Peyer's patch (tissue), 4 donors: ENCODE measurements at places on chromosomes 12 and 14. TPM values are rescaled to one million over a fixed set of nuclear protein-coding genes. Genes with fewer than 3 reads are reported as not detected.

Gene ADAM20
- 0.83 TPM for total RNA-seq

Gene ANO4
- not detected for total RNA-seq

Gene CIDEB
- 177 TPM for total RNA-seq

Gene MIP
- total RNA-seq = not detected

Gene PPP1R1A
- total RNA-seq = 1.5 TPM

Gene MUCL1
- total RNA-seq = not detected

Gene HPD
- not detected for total RNA-seq

Gene KLRG1
- total RNA-seq = 1.0 TPM

Gene KLHDC1
- total RNA-seq = 2.3 TPM

Gene SLC25A47
- total RNA-seq = 1.2 TPM

Gene SAV1
- total RNA-seq = 18.3 TPM

Gene MORN3
- total RNA-seq = not detected

Gene RAPGEF3
- total RNA-seq = 16.5 TPM

Gene TMEM253
- total RNA-seq = 108 TPM

Gene STYK1
- total RNA-seq = 29.6 TPM

Gene GPR132
- total RNA-seq = 5.1 TPM

Gene SLC6A12
- not detected for total RNA-seq

Gene CYP46A1
- 0.13 TPM for total RNA-seq

Gene RNASE1
- 131 TPM for total RNA-seq

Gene BATF
- total RNA-seq = not detected

Gene RPL10L
- 5.0 TPM for total RNA-seq

Gene GALNT4
- 34.3 TPM for total RNA-seq

Gene POTEG
- not detected for total RNA-seq

Gene CLEC4D
- total RNA-seq = not detected

Gene IAPP
- not detected for total RNA-seq

Gene SCYL2
- total RNA-seq = 48.7 TPM

Gene GALNT6
- total RNA-seq = 62.2 TPM

Gene CRIP1
- 33.8 TPM for total RNA-seq

Gene PARP11
- total RNA-seq = 5.1 TPM

Gene OR4K13
- total RNA-seq = not detected

Gene NANOG
- not detected for total RNA-seq

Gene NGB
- total RNA-seq = not detected

Gene POTEM
- not detected for total RNA-seq

Gene PARPBP
- 2.6 TPM for total RNA-seq

Gene TCL1B
- not detected for total RNA-seq

Gene PTCSC3
- total RNA-seq = not detected

Gene SLC5A8
- total RNA-seq = not detected

Gene KRT79
- not detected for total RNA-seq

Gene SLCO1B1
- not detected for total RNA-seq

Gene KRT2
- total RNA-seq = not detected

Gene EXOC3L4
- total RNA-seq = 20.6 TPM

Gene SOS2
- total RNA-seq = 52.4 TPM

Gene GZMH
- total RNA-seq = not detected

Gene ETFBKMT
- total RNA-seq = 3.9 TPM

Gene TOMM20L
- total RNA-seq = not detected

Gene ITPR2
- total RNA-seq = 87.5 TPM

Gene ISCA2
- 11.6 TPM for total RNA-seq

Gene TMEM179
- total RNA-seq = 1.7 TPM

Gene PTPRB
- 24.1 TPM for total RNA-seq

Gene CINP
- 28.1 TPM for total RNA-seq

Gene GZMB
- total RNA-seq = 1.1 TPM

Gene ARG2
- total RNA-seq = 125 TPM

Gene INHBC
- total RNA-seq = not detected

Gene UBE3B
- 43.8 TPM for total RNA-seq

Gene PRPF39
- 67.1 TPM for total RNA-seq

Gene TMTC1
- 17.7 TPM for total RNA-seq

Gene OR4E2
- total RNA-seq = not detected
